ENCODE measurements at places on chromosomes 7 and 10.

DNA sequence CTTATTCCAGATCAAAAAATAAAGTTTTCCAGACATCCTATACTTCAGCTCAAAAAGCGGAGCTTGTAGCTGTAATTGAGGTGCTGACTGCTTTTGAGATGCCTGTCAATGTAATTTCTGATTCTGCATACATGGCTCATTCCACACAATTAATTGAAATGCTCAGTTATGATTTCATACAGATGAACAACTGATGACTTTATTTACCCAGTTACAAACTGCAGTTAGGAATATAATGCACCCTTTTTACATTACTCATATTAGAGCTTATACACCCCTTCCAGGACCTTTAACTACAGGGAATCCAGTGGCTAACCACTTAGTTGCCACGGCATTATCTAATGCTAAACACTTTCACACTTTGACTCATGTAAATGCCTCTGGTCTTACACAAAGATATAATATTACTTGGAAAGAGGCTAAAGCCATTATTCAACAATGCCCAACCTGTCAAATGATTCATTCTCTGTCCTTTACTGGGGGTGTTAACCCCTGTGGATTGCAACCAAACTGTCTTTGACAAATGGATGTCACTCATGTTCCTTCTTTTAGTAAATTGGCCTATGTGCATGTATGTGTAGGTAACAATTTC is 147.3 kb downstream of the ZNF33B start:
- no peaks in the 10 kb centered on the region for H3K36me3 ChIP-seq
- no peak for DNase-seq
- H3K27ac ChIP-seq: no peak overlapping the region
- no peaks in the 10 kb centered on the region for H3K4me1 ChIP-seq
- no peak overlapping the region for H3K4me3 ChIP-seq
- H3K27me3 ChIP-seq: no peaks in the 10 kb centered on the region

DNA sequence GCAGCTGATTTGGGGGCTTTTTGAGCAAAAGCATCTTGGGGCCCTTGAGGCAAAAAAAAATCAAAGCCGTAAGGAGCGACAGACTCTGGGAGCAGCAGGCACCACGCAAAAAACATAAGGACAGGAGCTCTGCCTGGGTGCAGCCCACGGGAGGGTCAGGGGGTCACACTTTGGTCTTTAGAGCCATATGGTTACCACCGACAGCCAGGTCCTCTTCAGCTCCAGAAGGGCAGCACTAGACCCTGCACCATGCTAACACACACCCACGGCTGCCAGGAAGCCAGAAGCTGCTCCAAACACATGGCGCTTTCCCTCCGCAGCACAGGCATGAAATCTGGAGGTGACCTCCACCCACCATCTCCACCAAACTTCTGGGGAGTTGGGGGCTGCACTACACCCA is 47.1 kb downstream of the RSU1 start:
- DNase-seq: no peak
- H3K4me3 ChIP-seq: no peak overlapping the region
- H3K27me3 ChIP-seq: no peaks in the 10 kb centered on the region
- H3K27ac ChIP-seq: no peak overlapping the region
- no peaks in the 10 kb centered on the region for H3K36me3 ChIP-seq

- no peaks in the 10 kb centered on the region for H3K36me3 ChIP-seq
- H3K4me3 ChIP-seq: peak overlapping the region; percentile 55
- peak overlapping the region; percentile 38 for H3K27ac ChIP-seq
Measured at GRCh38 chr7:45203936-45204445, 46.4 kb downstream of the RAMP3 start.

DNA sequence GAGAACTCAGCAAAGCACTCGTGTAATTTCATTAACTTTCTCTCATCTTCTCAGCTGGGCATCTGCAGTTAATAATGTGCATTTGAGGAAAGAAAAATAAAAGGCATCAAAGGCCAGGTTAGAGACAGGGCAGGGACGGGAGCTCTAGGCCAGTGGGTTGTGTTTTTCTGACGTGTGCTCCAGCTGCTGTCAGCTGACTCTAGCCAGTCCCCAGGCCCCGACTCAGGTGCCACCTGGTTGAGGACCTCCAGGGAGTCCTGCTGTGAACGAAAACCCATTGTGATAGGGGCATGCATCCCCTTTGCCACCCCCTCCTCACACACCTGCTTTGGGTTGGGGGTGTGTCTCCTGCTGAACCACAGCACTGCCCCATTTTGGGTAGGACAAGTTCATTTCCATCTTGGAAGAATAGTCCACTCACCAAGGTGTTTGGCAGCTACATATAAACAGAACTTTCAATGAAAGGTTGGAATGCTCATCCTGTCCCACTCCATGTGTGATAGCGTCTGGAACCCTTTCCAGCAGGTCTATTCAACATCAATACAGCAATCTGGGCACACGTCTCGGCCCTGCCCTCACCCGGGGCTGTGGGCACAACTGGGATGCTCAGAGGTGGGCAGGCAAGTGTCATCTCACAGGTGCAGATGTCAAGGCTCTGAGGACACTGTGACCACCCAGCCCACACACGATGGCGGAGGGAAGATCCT is 146.1 kb upstream of the FAM20C start:
- no peaks in the 10 kb centered on the region for H3K27me3 ChIP-seq
- no peak overlapping the region for H3K27ac ChIP-seq
- DNase-seq: peak; percentile 7
- no peak overlapping the region for H3K4me3 ChIP-seq

- H3K4me1 ChIP-seq: no peaks in the 10 kb centered on the region
- no peak overlapping the region for H3K27ac ChIP-seq
- no peaks in the 10 kb centered on the region for H3K27me3 ChIP-seq
- H3K36me3 ChIP-seq: no peaks in the 10 kb centered on the region
Measured at GRCh38 chr7:150818971-150819370, 18.4 kb downstream of the TMEM176A start.

Data from breast epithelium (tissue), 4 donors.